ENCODE measurements at places on chromosomes 7 and 10.
A peak's percentile ranks its signal among the peaks of the same experiment; 100 is the strongest.

DNA sequence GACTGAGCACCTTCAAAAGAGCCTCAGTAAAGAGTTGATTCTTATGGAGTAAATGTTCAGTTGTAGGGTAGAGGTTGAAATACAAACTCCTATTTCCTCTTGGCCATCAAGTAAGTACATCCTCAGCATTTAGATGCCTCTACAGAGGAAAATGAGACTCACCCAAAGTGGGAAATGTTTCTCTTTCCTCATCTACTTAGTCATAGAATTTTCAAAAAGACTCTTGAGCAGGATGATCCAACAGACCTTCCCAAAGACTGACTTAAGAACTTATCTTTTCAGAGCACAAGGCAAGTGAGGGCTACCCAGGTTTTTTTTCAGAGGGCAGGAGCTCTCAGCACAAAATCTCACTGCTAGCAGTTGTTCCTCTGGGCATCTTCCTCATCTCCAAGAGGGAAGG, 449.1 kb downstream of the KCNMA1 start:
- DNase-seq, result no peak

DNA sequence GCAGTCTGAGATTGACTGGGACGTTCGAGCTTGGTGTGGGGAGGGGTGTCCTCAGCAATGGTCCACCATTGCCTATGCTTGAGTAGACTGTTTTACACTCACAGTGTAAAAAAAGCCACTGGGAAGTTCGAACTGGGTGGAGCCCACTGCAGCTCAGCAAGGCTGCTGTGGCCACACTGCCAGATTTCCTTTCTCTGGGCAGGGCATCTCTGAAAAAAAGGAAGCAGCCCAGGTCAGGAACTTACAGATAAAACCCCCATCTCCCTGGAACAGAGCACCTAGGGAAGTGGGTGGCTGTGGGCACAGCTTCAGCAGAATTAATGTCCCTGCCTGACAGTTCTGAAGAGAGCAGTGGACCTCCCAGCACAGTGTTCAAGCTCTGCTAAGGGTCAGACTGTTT, 80.3 kb downstream of the BICC1 start:
- DNase-seq, result peak; percentile 46

- DNase-seq, result no peak
Observed at GRCh38 chr10:124308811-124309210, 109.9 kb downstream of the OAT start.

DNA sequence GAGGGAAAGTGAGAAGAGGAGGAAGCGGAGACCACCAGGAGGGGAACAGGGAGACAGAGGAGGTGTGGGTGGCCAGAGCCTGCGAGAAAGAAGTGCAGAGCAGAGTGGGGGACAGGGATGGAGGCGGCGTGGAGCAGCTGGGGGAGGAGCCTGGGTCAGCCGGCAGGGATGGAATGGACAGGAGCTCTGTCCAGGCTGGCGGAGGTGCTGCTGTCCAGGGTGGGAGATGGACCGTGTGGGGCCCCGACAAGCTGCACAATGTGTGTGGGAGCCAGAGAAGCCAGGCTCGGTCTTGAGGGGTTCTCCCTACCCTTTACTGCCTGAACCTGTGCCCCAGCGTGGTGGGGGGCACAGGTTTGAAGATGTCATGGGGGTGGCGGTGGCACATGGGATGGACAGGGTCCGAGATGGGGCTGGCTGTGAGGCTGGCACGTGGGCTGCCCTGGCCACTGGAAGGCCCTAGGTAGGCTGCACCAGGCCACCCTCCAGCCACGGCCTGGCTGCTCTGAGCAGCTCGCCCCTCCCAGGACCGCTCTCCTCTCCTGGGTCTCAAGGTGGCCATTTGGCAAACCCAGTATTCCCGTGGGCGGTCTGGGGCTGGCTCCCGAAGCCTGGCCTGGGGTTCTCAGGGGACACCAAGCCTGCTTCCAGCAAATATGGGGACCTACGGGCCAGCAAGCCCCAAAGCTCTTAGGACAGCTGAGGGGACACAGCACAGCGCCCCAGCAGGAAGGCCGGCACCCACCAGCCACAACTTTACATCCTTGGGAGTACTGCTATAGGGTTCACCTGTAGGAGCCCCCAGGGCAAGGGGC, 32.3 kb downstream of the YKT6 start:
- DNase-seq, result no peak

GRCh38 chr7:136617176-136617575, 251.3 kb upstream of the CHRM2 start:
- no peak for DNase-seq

DNA sequence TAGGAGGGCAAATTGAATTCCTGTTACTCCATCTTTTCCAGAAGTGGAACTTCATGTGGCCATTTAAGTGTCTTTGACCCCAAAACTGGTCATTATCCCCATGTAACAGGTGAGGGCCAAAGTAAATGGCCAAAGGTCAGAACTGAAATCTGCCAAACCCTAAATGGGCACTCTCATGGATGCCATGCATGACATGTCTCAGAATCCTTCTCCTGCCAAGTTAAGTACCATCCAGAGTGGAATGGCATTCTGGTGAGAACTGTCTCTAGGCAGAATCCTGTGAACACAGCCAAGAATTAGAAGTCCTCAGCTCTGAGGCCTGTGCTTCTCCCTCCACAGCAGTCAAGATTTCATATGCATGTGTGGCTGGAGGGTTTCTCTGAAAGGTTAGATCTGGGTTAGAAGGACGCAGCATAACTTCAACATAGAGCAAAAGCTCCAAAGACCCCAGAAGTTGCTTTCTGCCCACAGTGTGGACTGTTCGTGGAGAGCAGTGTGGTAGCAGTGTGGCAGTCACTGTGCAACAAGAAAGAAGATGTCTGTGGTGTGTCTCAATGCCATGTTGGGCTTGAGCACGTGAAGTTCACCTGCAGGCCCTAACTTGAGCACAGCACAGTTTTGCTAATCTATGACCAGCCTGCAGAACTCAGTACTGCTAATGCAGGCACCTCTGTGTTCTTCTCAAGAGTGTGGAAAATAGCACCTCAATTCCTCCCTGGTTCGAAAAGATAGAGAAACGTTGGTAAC, 121.3 kb downstream of the ADCY1 start:
- DNase-seq, result no peak

DNA sequence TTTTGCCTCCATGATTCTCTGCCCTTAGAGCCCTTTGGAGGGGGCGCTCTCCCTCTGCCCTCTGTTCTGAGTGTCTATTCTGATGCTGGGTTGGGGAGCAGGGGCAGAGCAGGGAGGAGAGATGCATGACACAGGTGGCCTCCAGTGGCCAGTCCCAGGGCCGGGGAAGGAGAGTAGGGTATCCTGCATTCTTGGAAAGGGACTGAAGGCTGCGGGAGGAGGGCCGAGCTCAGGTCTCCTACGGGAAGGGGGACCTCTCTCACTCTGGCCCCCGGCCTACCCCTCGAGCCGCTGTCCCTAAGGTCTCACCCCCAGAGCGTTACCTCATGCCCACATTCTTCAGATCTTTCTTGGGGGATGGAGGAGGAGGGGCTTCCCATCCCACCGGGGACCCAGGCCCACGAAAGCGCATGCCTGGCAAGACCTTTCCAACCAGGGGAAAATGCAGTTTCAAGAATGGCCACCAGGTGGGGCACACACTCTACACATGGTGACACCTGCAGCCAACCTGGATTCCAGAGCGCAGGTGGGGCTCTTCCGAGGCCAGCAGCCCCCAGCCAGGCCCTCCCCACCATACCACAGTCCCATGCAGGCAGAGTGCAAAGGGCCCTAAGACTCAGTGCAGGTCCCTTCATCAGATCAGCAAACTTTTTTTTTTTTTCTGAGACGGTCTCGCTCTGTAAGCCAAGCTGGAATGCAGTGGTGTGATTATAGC, 86.4 kb downstream of the MYL10 start:
- DNase-seq, result no peak

GRCh38 chr10:54501929-54502328, 299.1 kb downstream of the PCDH15 start:
- no peak for DNase-seq

DNA sequence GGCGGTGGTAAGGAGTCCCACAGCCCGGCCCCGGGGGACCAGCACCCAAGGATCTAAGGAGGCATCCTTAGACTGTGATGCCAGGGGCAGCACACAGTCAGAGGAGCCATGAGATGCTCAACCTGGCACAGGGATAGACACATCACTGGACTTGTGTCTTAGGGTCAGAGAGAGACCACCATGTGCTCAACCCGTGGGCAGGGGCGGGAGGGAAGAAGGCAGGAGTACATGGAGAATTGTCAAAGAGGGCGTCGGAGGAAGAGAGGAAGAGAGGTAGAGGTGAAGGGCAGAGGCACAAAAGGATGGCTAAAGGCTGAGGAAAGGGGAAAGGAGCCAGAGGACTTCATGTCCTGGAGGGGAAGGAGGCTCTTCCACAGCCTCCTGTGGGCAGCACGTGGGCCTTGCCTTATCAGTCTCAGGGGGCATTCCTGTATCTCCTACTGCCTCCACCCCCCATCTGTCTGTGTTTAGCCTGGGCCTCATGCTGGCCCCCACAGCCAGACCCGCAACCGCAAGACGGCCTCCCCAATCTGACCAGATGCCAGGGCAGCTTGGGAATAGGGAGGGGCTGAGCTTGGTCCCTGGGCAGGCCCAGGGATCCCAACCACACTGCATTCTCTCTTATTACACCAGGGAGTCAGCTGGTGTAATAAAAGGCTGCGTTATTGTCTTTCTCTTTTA, 2.2 kb downstream of the ADCY1 start:
- DNase-seq, result no peak

DNA sequence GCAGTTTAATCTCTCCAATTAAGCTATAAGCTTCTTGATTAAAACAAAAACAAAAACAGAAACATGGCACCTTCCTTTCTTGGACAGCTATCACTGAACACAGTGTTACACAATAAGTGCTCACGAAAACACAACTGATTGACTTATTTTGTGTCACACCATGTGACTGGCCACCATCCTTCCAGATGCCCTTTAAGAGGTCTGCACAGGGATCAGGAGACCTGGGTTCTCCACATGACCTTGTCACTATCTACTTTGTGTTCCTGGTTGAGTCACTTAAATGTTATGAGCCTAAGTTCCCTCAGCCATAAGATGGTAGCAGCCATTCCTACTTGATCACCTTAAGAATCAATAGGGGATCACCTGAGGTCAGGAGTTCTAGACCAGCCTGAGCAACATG, 120.1 kb downstream of the HIPK2 start:
- no peak for DNase-seq
